ENCODE measurements at places on chromosomes 1 and 21.

DNA sequence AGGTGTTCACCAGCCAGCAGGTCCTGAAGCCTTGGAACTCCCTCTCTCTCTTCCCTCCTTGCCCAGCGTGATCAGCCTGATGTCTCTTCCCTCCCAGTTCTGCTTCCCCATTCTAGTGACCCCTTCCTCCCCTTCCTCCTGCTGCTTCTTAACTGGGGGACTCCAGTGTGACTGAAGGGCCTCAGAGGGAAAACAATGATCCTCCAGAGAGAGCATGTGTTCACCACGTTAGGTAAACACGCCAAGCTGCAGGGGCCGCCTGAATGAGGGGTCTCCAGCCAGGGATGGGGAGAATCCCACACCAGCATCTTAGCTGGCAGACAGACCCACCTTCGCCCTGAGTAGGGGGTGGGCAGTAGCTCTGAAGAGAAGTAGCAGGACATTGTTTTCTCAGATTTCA lies 124.8 kb downstream of the TMEM53 start:
- no peak for DNase-seq

GRCh38 chr1:85570446-85571180 lies 9.9 kb upstream of the CCN1 start:
- DNase-seq = no peak

- no peak for DNase-seq
Observed at GRCh38 chr1:4970532-4970931, 316.1 kb downstream of the AJAP1 start.

DNA sequence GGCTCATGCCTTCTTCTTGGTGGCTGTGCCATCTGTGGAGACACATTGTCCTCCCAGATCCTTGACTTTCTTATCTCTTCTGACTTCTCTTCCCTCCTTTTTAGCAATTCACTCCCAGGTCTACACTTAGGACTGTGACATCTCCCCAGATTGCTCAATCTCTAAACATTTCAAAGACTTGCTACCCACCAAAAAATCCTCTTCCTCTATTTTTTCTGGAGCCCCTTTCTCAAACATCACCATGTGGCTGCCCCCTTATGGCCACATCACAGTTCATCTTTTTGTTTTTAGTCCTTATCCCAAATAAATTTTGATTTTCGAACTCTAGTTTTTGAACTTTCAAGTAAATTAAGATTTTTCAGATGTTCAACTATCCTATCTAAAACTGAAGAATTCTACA lies 148.6 kb upstream of the HOOK1 start:
- DNase-seq = no peak

DNA sequence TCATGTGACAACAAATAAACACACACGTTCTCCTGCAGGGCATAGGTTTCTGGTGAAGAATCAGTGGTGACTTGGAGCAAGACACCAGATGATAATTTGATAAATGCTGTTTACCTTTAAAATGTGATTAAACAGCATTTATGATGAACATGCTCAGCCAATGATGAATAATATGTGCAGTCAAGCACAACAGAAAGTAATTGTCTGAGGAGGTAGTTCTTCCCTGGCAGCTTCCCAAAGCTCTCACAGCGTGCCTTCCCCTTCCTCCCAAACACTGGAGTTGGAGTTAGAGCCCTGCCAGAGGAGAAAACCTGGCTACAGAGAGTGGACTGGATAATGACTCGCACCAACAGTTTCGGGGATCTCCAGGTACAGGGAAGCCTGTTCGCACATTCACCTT lies 463.5 kb downstream of the SMYD3 start:
- DNase-seq = no peak

GRCh38 chr21:19353256-19353655 lies 949.7 kb upstream of the TMPRSS15 start:
- no peak for DNase-seq
